ENCODE measurements at places on chromosomes 11 and 22. TPM values are rescaled to one million over a fixed set of nuclear protein-coding genes. Genes with fewer than 3 reads are reported as not detected.
A peak's percentile ranks its signal among the peaks of the same experiment; 100 is the strongest.

Gene TRPM5
- not detected for total RNA-seq

GRCh38 chr11:88036701-88037100, 138.5 kb downstream of the RAB38 start:
- no peak for DNase-seq

Gene OR5B3
- not detected for total RNA-seq

- no peak for DNase-seq
Observed at GRCh38 chr11:44773351-44773965, 46.7 kb downstream of the TSPAN18 start.

GRCh38 chr11:8408151-8408941, 144.7 kb upstream of the LMO1 start:
- DNase-seq = no peak

DNA sequence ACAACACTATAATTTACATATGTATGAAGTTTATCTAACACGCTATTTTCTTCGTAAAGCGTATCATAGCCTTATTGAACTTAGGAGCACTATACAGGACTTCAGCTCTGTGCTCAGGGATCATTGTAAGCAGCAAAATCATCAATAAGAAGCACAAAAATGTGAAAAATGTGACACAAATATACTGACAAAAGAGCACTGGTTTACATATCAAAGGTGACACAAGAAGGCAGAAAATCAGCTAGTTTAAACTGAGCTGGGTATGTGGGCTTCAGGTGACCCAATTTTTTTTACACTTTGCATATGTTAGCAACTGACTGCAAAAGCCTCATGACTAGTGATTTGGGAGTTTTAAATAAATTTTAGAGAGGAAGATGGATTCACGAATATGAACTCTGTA, 215.2 kb upstream of the CHORDC1 start:
- no peak for DNase-seq

Gene FDXACB1
- total RNA-seq = 5.8 TPM

Gene OSBP2
- 0.85 TPM for total RNA-seq

Gene KRTAP5-4
- total RNA-seq = not detected

Gene CCDC87
- 0.17 TPM for total RNA-seq

Gene PRR33
- total RNA-seq = not detected

GRCh38 chr11:64876229-64876750, 2.1 kb downstream of the EHD1 start:
- no peak for DNase-seq

DNA sequence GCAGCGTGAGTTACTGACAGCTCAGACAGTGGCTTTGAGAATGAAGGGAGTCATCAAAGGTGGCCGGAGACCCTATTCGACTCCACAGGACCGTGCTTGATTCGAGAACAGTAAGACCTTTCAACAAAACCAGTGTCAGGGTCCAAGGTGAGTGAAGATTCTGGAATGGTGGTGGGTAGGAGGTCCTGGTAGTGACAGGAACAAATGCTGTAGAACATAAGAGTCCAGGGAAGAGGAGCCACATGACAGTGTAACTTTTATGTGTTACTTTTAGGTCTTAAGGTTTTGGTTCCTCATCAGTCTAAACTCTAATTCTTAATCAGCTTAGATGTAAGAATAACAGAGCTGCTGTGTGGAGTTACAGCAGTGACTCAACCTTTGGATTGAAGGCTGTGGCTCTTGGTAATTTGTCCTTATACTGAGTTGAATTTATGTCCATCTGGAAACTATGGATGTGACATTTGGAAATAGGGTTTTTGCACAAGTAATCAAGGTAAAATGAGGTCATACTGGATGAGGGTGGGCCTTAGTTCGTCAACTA, 1.8 kb downstream of the TBC1D22A start:
- no peak for DNase-seq

DNA sequence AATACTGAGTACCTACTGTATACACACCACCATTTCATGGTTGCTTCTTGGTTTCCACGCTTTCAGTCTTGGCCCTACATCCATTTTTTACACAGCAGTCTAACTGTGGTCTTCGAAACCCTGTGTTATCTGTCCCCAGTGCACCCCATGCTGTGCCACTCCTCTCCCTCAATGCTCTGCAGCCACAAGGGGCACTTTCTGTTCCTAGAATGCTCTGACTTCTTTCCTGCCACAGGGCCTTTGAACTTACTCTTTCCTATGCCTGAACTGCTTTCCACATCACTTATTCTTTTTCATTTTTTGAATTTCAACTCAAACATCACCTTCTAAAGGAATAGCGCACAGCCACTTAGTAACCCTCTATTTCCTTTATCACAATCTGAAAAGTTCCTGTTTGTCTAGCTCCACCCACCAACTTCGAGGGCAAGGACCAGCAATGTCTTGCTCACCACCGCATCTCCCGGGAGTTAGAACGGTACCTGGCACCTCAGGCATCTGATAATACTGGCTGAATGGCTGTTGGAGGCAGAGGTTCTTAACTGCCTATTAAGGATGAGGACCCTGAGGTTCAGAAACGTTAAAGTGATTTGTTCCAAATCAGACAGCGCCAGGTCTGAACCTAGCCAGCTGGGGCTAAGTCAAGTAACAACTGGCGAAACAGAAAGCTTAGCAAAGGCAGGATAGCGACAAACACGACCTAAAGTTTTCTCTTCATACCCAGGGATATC, 568 bp downstream of the ALG8 start:
- peak; percentile 53 for DNase-seq

DNA sequence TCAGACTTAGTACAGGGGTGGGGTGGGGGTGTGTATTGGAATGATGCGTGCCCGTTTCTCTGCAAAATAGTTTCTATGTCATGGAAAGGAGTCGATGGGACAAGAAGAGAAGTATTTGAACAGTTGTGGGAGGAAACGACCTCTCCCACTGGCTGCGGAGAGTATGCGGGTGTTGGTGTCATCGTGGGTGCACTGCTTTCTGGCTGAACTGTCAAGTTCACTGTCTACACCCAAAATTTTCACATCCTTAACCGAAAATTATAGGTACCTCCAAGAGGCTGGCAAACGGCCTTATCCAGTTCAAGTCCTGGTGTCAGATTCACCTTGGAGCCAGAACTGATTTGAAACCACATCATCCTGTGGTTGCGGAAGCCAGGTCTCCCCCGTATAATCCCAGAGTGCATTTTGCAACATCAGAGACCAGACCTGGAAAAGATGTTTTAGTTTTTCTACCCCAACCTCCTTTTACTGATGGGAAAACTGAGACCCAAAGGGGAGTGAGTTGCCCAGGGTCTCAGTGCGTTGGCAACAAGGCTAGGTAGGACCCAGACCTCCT, 497 bp upstream of the SSRP1 start:
- no peak for DNase-seq

DNA sequence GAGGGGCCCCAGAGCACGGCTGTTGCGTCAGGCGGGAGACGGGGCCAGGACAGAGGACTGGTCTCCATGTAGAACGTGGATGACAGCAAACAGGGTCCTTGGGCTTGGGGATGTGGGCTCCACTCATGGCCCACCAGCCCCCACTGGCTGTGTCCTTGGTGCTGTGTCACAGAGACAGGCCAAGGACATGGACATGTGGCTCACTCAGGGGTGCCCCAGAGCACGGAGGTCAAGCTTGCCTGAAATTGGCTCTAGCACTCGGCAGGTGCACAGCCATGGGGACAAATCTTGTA, 14.4 kb downstream of the FADS2 start:
- no peak for DNase-seq

DNA sequence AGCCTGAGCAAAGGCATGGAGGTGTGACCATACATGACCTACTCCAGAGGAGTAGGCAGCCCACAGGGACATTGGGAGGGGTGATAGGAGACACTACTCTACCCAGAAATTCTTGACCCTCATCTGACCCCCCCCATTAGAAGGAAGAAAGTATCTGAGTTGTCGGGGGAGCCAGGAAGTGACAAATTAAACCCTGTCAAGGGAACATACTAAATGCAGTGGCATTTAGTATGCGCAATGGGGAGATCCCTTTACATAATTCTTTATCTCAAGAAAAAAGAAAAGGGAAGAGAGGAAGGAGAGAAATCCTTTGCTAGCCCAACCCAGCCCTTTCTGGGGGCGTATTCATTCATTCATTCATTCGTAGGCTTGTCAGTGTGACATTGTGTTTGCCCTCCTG, 58.8 kb downstream of the NAV2 start:
- DNase-seq = no peak

Gene GP1BB
- total RNA-seq = not detected

Gene ZDHHC24
- total RNA-seq = 33.3 TPM

DNA sequence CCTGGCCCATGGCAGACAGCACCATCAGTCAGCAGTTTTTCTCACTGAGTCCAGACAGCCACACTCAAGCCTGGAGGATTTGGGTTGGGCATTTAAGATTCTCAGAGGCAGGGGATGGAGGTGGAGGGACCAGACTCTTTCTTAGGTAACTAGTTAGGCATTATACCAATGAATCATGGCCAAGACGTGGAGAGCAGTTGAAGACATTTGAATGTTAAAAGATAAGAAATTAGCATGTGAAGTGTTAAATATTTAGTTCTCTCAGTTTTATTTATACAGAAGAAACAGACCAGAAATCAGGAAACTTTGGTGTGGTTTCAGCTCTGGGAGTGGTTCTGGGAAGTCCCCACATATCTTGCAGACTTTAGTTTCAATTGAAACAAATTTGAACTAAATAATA, 9.9 kb downstream of the GTF2H1 start:
- DNase-seq = no peak

GRCh38 chr11:1832211-1832919, 2.4 kb upstream of the SYT8 start:
- DNase-seq = peak; percentile 58

- no peak for DNase-seq
Observed at GRCh38 chr22:49663311-49663711, 164.4 kb downstream of the BRD1 start.

Gene OR10D3
- not detected for total RNA-seq

DNA sequence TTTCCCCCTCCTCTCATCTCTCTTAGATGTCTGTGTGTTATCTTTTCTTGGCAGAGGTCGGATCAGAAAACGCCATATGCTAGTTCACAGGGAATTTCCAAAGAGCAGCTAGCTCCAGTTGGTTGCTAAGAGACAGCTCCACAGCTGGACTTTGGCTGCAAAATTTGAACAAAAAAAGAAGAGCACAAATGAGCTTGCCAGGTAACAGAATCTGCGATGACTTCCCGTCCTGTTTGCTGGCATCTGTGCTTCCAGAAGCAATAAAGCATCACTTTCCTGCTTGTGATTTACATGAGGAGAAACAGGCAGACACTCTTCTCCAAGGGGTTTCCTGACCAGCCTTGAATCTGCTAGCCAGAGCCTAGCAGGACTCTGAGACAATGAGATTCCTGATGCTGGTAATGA, 596.0 kb upstream of the B3GAT1 start:
- DNase-seq = no peak

DNA sequence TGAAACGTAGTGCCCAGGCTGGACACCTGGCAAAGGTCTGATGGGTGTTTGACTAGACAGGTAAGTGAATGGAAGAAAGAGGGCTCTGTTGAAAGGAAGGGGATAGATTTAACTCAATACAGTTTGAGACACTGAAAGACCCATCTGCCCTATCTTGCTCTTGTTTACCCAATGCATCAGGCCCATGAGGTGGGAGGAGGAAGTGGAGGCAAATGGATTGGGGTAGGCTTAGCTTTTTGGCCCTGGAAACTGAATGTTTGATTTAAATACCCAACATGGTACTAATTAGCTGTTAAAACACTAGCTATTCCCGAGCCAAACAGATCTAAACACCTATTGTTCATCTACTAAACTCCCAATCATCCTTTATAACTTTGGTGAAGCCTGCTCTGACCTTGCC, 3.5 kb upstream of the UVRAG start:
- no peak for DNase-seq

- DNase-seq = no peak
Observed at GRCh38 chr11:34314176-34314575, 43.6 kb downstream of the ABTB2 start.

DNA sequence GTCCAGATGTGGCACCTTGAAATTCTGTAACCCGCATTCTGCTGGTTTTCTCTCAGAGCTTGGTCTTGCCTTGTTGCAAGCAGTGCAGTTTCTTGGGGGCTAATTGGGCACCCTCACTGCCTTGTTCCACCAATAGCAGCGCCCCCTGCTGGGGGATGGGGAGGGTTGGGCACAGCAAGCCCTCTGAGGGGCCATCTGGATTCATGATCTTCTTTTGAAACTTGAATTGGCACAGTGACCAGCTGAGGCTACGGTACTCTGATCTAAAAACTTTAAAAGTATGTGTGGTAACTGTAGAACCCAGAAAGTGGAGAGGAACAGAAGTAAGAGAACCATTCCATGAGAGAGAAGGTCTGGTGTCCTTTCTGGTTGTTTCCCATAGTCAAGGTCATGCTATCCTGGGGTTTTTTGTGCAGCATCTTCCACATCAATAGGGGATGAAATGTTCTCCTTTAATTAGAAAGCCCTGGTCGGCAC, 64.2 kb downstream of the MED15 start:
- DNase-seq = peak; percentile 53

- no peak for DNase-seq
Observed at GRCh38 chr11:70885281-70886231, 366.8 kb downstream of the SHANK2 start.

Gene OR4A16
- not detected for total RNA-seq

- DNase-seq = no peak
Observed at GRCh38 chr11:80118073-80118472, 677.2 kb upstream of the TENM4 start.

Gene CABP4
- 11.5 TPM for total RNA-seq

GRCh38 chr11:8243458-8243857, 20.2 kb downstream of the LMO1 start:
- no peak for DNase-seq

Gene HIRA
- 55.7 TPM for total RNA-seq

Gene C11orf97
- total RNA-seq = not detected

DNA sequence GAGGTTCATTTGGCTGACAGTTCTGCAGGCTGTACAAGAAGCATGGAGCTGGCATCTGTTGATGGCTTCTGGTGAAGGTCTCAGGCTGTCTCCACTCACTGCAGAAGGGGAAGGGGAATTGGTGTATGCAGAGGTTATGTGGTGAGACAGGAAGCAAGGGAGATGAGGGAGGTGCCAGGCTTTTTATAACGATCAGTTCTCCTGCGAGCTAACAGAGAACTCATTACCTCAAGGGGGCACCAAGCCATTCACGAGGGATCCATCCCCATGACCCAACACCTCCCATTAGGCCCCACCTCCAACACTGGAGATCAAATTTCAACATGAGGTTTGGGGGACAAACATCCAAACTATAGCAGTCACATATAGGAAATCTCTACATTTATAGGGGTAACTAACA, 38.7 kb upstream of the E2F8 start:
- peak; percentile 8 for DNase-seq

Measured in OCI-LY7 (cell line).